ENCODE measurements at places on chromosomes 13 and 19.

- no peak for DNase-seq
Measured at GRCh38 chr13:111115061-111115964, at the start of gene ARHGEF7. TSS of gene ARHGEF7 (plus strand) at chr13:111115310. CDS start at chr13:111115527, 217 bp downstream.

DNA sequence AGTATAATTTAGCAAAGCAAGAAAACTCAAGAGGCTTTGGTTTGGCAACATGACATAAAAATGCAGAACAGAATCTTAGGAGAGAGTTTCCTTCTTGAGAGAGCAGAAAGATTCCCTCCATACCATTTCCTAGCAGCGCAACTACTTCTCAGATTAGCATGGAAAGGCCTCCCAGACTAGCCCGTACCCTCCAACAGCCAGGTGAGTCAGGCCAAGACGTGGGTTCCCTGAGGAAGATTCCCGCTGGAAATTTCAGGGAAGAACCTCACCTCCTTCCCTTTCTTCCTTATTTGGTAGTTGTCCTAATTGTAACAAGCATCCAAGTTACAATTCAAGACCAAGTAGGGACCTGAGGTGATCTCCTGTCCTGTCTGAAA is 12.3 kb downstream of the COL4A2 start:
- no peak for DNase-seq

GRCh38 chr13:78602561-78603239 is 652 bp downstream of the POU4F1 start:
- no peak for DNase-seq

DNA sequence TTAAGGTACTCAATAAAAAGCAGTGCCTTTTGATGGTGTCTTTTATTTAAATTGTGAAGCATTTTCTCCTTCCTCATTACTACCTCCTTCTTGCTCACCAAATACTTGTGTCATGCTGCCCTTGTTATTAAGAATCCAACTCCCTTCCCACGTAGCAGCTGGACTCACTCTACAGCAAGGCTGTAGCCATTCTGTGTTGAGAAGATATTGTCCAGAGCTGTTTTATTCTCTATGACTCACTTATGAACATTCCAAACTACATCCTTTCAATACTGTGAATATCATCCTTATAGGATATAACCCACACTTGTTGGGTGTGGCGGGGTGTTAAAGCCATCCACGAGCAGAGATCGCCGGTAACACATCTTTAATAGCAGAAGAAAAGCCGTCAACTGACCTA is 1671.5 kb upstream of the SLC10A2 start:
- DNase-seq = no peak

GRCh38 chr19:30670011-30670329 is 297.8 kb downstream of the ZNF536 start:
- DNase-seq = no peak

DNA sequence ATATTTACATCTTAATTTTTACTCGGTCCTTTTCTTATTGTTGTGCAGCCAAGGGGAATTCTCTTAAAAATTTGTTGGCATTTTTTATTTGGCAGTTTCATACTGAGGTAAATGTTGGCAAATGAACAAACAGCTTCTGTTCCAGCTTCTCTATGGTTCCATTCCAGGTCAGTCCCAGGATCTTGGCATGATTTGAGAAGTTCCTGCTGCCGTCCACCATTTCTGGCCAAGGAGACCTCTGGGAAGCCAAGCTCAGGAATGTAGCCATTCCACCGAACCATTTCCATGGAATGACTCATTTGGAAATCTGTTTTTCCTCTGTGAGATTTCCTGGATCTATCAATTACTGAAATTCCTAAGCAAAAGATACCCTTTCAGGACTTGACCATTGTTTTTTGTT is 43.9 kb downstream of the SLC10A2 start:
- no peak for DNase-seq

DNA sequence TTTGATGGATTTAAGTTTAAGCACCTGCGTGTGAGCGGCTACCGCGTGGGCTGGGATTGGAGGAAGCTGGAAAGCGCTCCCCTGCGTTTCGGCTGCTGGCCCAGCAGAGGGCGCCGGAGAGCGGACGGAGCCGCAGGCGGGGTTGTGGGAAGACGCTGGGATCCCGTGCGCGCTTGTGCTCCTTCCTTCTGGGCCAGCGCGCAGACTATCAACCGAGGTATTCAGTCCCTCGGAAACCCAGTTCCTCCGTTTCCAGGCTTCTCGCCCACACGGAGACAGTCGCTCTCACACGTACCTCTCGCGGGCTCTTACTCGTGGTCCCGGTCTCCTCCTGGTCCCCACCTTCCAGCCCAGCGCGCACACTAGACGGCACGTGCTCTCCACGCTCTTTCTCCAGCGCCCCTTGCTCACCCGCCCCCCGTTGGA is 28.8 kb downstream of the EPN1 start:
- DNase-seq = no peak

GRCh38 chr19:48044561-48044960 is 682 bp upstream of the CABP5 start:
- DNase-seq = peak; percentile 18

DNA sequence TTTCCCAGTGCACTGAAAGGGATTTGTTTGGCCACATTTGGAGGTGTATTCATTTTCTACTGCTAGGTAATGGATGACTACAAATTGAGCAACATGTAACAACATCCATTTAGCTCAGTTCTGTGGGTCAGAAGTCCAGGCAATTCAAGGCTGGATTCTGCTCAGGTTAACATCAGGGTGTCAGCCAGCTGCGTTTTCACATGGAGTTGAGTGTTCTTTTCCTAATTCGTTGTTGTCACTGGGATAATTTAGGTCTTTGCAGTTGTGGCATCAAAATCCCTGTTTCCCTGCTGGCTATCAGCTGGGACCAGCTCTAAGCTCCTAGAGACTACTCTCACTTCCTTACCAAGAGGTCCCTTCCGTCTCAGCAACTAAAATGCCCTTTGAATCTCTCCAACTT is 25.4 kb downstream of the MIR17HG start:
- DNase-seq = no peak

GRCh38 chr13:44058624-44059215 is 179.0 kb downstream of the LACC1 start:
- DNase-seq = no peak

- no peak for DNase-seq
Measured at GRCh38 chr19:55012306-55012705, 25.8 kb downstream of the GP6 start.

DNA sequence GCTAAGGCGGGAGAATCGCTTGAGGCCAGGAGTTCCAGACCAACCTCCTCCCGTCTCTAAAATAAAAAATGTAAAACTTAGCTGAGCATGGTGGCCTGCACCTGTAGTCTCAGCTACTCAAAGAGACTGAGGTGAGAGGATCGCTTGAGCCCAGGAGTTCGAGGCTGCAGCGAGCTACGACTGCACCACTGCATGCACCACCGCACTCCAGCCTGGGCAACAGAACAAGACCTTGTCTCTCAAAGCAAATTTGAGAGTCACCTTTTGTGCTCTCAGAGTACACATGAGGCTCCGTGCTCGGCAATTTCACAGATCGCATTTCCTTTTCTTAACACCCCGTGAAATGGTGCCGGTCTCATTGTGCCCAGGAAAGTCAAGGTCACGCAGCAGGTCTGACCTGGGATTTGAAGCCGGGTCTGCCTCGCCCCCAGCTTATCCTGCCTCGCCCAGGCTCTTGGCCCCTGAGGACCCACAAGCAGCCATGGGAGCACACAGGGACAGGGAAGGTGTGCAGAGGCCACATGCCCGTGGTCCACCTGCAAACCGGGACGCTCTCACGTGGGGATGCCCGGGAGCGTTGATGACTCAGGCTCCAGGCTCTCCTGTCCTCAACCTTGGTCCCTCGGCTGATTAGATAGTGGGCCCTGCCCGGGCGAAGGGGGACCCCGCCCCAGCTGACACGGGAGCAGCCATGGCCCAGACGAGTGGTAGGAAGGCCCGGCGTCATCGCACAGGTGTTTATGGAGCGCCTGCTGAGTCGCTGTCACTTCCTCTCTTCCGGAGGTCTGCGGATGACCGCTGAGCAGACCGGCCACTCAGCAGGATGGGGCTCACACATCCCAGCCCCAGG is 1.1 kb upstream of the SMIM24 start:
- DNase-seq = no peak

GRCh38 chr19:55179606-55180484 is at the start of gene SYT5:
TSS of gene SYT5 (minus strand) at chr19:55180289. CDS start at chr19:55179041, 1,248 bp downstream.
- peak; percentile 67 for DNase-seq

DNA sequence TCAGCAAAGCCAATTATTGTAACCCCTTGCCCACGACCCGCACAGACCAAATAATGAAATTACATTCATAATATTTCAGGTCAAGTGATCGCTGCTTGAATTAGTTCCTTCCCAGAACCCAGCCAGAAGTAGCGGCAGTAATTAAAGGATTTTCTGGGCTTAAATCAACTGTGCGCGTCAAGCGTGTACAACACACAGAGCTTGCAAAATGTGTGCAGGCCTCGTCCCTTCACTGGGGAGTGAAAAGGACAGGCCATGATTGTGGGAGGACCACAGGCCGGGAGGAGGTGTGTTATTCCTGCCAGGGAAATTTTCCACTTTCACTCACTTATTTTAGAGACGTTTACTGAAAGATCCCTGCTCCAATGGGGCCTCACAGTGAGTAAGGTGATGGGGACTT is 84.9 kb downstream of the CHST8 start:
- no peak for DNase-seq

- DNase-seq = no peak
Measured at GRCh38 chr19:21434967-21435544, 38.1 kb downstream of the ZNF493 start.

GRCh38 chr13:66400292-66400691 is 829.8 kb downstream of the PCDH9 start:
- no peak for DNase-seq

DNA sequence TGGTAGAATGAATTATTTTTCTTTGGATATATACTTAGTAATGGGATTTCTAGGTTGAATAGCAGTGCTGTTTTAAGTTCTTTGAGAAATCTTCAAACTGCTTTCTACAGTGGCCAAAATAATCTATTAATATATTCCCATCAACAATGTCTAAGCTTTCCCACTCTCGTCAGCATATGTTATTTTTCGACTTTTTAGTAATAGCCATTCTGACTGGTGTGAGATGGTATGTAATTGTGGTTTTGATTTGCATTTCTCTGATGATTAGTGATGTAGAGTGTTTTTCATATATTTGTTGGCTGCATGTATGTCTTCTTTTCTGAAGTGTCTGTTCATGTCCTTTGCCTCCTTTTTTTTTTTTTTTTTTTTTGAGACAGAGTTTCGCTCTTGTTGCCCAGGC is 90.2 kb upstream of the CSNK1A1L start:
- no peak for DNase-seq
